NCI-H1105 (cell line): ENCODE measurements at places on chromosomes 5 and 9.

GRCh38 chr5:26763215-26763614, 275.2 kb downstream of the CDH9 start:
- no peak for DNase-seq

DNA sequence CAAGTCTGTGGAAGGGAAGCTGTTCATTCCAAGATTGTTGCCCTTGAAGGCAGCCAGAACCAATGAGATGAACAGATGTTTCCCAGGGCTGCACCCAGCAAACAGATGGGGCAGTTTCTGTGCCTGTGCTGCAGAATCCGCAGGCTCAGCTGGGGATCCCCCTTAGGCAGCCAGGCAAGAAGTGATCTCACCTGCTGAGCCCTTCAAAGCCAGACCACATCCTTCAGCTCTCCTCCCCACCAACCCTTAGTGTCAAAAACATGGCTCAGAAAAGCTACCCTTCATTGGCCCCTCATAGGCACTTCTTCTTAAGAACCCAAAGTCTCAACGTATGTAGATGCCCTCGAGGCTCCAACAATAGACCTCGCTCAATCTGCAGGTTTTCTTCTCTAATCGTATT, 626.7 kb downstream of the CCDC171 start:
- no peak for DNase-seq

- DNase-seq = no peak
Measured at GRCh38 chr9:13487071-13487470, 207.6 kb upstream of the MPDZ start.

GRCh38 chr9:119126040-119126439, 243.2 kb downstream of the BRINP1 start:
- DNase-seq = no peak

- DNase-seq = peak; percentile 59
Measured at GRCh38 chr5:154418344-154418820, 27.4 kb upstream of the SAP30L start.
